Amniotic epithelial cell (primary cell): ENCODE measurements at places on chromosomes 5 and 9.

DNA sequence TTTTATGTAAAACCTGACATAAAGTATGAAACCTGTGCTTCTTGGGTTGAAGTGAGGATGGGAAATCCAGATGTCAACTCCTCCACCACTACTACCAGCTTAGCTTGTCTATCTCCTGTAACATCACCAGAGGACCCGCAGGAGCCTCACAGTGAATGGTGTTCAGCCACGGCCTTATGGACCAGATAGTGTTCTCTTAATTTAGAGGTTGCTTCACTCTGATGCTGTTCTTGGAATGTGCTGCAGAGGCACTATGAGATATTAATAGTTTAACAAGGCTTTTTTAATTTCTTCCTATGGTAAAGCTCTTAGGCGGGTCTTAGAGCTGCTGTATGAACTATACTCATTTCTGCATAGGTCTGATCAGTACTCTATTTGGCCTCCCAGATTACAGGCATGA lies 27.9 kb downstream of the NFX1 start:
- no peak for DNase-seq

DNA sequence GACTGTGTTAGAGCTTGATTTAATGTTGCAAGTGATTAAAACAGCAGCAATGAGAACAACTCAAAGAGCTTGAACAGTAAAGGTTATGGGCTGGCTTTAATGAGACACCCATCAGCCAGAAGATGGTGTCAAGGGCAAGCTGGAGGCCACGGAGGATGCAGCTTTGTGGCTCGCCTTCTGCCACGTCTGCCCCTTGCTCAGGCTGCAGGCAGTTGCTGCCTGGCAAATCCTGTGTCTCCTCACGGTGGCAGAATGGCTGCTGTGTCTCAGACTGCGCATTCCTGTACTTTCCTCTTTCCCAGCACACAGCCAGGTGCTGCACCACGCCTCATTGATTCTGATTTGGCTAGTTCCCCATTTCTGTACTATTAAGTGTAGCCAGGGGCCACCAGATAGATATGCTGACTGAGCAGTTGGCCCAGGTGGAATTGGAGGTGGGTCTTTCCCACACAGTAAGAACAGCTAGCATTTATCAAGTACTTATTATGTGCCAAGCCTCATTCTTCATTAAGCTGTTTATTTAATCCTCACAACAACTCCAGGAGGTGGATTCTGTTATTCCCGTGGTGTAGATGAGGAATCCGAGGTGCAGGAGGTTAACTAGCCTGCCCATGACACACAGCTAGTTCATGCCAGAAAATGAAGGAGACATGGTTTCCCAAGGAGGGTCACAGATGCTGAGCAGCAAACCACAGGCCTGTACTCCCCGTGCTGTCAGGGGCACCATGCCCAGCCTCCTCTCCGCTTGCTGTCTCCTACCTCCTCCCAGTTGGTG lies 3.5 kb downstream of the NXNL2 start:
- no peak for DNase-seq

- no peak for DNase-seq
These were observed 137.9 kb upstream of the GRHPR start for GRCh38 chr9:37284636-37285035.

GRCh38 chr5:35213608-35214007 lies 16.7 kb downstream of the PRLR start:
- DNase-seq, result peak; percentile 46

GRCh38 chr5:147479949-147480348 lies 29.9 kb downstream of the DPYSL3 start:
- DNase-seq, result peak; percentile 40

DNA sequence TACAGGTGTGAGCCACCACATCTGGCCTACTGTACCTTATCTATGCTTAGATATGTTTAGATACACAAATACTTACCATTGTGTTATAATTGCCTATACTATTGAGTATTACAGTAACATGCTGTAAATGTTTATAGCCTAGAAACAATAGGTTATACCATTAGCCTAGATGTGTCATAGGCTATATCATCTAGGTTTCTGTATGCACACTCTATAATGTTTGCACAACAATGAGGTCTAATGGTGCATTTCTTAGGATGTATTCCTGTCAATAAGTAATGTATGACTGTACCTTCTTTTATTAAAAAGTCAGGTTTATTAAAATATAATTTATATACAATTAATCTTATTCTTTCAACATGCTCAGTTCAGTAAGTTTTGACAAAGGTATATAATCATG lies 683.1 kb downstream of the LRRC70 start:
- no peak for DNase-seq

GRCh38 chr9:18492612-18493011 lies 18.7 kb downstream of the ADAMTSL1 start:
- no peak for DNase-seq

- DNase-seq, result peak; percentile 37
These were observed 149.0 kb downstream of the PDE4D start for GRCh38 chr5:59744531-59744992.

- peak; percentile 43 for DNase-seq
These were observed 28.4 kb downstream of the RFX3 start for GRCh38 chr9:3497401-3497800.

- no peak for DNase-seq
These were observed 533.1 kb downstream of the NTRK2 start for GRCh38 chr9:85202596-85202995.
